GM04503 (cell line): ENCODE measurements at places on chromosomes 3 and 15.

DNA sequence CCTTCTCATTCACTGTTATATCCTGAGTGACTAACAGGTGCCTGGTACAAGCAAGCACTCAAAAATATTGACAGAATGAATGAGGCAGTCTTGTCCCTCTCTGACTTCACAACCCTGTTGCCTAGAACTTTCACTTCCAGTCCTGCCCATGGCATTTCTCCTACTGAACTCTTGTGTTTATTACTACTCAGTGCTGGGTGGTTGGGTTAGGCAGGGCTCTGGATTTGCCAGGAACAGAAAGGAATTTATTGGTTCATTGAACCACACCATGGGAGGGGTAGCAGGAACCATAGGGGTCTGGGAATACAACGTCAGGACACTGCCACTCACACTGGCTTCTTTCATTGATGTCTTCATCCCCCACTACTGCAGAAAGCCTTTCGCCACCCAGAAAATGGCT is 41.9 kb upstream of the SEMA4B start:
- no peak for DNase-seq

DNA sequence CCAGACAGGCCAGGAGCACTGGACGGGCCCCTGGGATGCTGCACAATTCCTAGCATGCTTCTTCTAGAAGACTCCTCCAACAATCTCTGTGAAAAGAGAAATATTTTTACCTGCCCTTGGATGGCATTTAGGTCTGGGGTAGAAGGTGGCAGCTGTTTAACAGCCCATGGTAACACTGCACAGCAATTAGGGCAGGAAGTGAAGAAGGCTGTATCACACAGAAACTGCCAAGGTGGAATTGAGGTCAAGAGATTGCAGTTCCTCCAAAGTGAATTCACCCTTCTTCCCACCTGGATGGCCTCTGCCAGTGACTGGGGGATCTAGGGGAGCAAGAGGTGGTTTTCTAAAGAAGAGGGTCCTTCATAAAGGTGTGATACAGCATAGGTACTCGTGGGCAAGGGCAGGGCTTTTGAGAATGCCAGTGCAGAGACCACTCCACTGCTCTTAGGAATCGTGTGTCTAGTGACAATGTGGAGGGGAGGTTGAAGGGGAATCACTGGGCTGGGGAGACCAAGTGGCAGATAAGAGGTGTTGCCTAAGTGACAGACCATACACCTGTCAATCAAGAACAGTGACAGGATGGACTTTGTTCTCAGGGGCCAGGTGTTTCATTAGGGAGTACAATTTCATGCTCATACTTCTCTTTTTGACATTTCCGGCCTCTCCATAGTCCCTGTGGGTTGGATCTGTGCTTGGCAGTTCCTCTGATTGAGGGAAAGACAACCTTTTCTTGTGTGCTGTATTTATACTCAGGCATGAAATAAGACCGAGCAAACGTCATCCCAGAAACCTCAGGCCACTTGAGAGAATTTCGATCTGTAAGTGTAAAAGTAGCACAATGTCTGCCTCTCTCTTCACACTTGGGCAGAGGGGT is 83.5 kb upstream of the BCL6 start:
- no peak for DNase-seq

GRCh38 chr3:155158346-155159037 is 78.4 kb downstream of the MME start:
- DNase-seq, result no peak

- DNase-seq, result peak; percentile 23
Measured at GRCh38 chr3:128845778-128846485, 33.5 kb upstream of the ACAD9 start.

DNA sequence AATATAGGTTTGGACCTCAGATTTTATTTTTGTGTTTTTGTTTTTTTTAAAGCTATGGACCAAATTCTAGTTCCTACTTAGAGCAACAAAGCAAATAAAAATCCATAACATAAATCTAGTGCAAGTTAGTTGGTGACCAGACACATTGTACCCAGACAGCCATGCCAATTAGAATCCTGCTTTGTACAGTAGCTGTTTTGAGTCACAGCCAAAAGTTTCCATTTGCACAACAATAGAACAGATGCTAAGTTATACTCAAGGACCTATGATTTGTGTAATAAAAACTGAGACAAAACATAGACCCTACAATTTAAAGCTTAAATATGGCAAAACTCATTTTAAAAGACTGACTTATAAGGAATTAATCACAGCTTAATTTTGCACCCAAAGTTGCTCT is 513.1 kb upstream of the CBLB start:
- no peak for DNase-seq

DNA sequence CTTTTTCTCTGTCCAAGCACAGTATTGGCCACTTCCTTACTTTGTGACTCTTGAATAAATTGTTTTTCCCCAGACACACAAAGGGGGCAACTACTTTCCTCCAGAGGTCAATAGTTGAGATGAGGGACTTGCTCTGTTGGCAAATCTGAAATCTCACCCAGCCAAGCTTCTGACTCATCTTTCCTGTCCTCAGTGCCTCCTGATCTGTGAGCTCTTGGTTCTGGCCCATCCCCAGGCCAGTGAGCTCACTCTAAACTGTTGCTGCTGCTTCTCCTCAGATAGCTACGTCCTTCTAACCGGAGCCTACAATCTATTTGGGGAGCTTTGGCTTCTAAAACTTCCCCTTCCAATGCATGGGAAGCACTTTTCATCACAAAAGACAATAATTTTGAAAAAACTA is 50.0 kb upstream of the NMD3 start:
- DNase-seq, result peak; percentile 56

- DNase-seq, result no peak
Measured at GRCh38 chr3:57822686-57823085, 66.6 kb downstream of the SLMAP start.

DNA sequence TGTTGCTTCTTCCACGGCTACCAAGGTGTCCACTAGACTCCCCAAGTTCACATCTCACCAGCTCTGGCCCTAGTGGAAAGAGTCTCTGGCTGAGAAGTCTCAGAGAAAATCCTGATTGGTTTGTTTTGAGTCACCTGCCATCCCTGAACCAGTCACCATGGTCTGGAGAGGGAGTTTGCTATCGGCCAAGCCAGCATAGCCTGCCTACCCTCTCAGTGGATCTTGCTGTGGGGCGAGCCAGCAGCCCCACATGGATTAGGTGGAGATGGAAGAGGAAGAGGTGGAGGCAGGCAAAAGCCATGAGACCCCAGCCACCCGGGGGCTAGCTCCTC is 48.1 kb upstream of the FLNB start:
- DNase-seq, result no peak

DNA sequence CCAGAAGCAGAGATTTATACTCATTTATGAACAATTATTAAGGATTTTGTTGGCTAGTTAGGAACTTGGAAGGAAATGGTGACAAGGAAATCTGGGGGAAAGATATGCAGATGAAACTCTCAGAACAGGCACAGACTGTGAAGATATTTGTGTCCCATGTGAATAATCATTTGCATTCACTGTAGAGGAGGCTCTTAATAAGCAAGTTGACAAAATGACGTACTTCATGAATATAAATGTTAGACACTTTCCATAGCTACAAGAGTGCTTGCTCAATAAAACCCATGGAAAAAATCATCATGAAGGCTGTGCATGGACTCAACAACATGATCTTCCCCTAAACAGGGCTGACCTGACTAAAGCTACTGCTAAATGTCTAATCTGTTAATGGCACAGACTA is 59.7 kb downstream of the MAP4 start:
- no peak for DNase-seq

- no peak for DNase-seq
Measured at GRCh38 chr15:91126080-91126479, 26.0 kb downstream of the SV2B start.

DNA sequence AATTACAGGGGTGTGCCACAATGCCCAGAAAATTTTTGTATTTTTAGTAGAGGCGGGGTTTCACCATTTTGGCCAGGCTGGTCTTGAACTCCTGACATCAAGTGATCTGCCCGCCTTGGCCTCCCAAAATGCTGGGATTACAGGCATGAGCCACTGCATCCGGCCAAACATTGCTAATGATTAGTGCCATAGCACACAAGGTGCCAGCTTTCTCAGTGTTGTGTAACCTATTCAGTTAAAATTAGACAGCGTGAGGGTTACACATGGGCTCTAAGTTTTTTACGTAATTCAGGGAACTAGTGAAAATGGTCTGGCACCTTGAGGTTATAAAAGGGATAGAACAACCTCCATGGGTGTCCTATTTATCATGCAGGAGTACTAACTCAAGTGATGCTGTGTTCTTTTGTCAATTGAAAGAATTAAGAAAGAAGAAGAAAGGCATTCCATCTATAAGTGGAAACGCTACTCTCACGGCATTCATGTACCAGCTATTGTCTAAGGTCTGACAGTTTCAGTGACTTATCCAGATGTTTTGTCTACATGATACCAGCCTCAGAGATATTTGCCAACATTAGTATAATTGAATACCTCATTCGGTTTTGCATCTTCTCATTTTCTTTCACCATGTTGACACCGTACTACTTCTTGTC is 84.7 kb downstream of the EOMES start:
- no peak for DNase-seq

DNA sequence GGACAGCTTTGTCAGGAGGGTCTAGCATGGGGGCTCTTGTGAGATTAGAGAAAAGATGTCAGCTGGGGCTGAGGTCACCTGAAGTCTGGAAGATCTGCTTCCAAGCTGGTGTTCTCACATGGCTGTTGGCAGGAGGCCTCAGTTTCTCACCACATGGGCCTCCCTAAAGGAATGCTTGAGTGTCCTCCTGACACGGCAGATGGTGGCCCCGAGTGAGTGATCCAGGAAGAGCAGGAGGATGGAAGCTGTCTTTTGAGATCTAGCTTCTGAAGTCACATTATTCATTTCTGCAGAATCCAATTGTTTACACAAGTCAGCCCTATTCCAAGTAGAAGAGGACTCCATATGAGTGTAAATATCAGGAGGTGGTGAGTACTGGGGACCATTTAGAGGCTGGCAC is 344.0 kb upstream of the PROK2 start:
- no peak for DNase-seq

DNA sequence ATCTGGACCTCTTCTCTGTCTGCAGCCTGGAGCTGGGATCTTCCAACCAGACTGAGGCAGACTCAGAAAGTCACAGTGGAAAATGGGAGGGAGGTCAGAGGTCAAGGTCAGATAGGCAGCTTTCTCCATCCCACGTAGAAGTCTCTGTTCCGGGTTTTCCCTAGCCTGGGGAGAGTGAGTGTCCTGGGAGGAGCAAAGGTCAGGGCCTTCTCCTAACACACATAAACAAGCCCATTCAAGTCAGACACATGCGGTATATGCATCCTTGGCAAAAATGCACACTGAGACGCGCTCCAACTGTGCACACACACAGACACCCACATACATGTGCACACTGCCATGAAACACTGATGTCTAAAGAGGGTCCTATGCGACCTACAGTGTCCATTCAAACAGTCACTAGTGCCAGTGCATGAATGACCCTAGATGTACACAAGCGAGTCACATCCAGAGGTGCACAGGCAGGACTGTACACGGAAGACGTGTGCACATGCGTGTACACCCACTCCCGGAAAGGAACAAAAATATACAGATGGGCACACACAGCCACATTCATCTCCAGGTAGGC is 681 bp downstream of the TWF2 start:
- no peak for DNase-seq

- no peak for DNase-seq
Measured at GRCh38 chr15:52658955-52659354, 20.2 kb downstream of the ATOSA start.

GRCh38 chr3:46427916-46428833 is 21.1 kb downstream of the CCRL2 start:
- DNase-seq, result no peak

GRCh38 chr3:168847291-168847883 is 751.7 kb upstream of the GOLIM4 start:
- DNase-seq, result no peak

- no peak for DNase-seq
Measured at GRCh38 chr3:73319179-73319769, 257.8 kb downstream of the EBLN2 start.

- no peak for DNase-seq
Measured at GRCh38 chr3:41092844-41093243, 106.5 kb upstream of the CTNNB1 start.

GRCh38 chr3:183210862-183211341 is 42.2 kb upstream of the B3GNT5 start:
- DNase-seq, result no peak

DNA sequence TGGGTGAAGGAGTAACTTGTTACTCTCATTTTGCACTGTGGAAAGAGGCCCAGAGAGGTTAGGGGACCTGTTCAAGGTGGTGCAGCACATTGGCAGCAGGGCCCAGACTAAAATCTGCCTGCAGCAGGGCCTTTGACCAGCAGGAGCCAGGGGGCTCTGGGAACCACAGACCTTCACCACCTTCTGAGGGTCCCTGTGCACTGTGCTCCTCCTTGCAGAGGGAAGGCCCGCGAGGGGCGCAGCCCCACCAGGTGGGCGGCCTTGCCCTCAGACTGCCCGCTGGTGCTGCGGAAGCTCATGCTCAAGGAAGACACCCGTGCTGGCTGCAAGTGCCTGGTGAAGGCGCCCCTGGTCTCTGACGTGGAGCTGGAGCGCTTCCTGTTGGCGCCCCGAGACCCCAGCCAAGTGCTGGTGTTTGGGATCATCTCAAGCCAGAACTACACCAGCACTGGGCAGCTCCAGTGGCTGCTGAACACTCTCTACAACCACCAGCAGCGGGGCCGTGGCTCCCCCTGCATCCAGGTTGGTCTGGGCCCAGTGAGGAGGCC is 61.5 kb upstream of the FGD5 start:
- no peak for DNase-seq

DNA sequence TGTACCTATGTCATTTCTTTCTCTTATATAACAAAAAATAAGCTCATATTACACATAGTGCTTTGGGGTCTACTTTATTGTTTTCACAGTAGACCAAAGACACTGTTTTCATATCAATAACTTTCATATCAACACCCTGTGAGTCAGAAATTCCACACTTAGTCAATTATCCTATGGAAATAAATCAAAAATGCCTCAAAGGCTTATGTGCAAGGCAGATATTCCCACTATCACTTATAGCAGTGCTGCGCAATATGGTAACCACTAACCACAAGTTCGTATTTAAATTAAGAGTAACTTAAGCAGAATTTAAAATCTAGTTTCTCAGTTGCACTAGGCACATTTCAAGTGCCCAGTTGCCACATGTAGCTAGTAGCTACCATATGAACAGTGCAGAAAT is 15.9 kb downstream of the SCG3 start:
- no peak for DNase-seq

DNA sequence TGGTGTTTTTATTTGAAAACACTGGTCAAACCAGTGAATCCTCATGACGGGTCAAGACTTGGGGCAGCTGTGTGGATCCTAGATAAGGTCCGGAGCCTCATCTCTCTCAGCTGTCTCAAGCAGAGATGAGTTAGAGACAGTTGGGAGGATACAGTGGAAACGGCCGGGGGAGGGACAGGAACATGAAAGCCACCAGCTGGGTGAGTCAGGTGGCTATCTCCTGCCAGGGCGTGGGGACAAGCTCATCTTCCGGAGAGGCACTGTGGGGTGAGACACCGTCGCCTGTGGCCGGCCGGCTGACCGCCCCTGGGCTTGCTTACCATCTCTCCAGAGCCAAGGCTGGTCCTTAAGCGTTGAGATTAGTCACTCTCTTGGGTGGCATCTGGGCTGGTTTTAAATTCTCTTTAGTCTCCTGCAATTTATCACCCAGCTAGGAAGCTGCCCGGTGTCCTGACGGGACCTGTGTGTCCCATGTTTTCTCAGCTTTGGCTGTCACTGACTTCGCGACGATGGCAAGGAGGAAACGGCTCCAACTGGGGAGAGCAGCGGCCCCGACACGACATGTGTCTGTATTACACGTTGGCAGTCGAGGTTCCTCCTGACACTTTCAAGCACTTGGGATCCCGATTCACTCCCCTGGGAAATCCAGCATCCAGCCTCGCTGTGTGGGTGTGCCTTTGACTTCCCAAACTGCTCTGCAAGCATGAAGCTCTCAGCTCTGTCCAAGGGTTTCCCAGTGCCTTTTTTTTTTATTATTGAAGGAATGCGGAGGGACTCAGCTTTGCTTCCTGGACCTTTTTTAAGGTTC is 7.5 kb downstream of the ST8SIA2 start:
- DNase-seq, result no peak
